Right renal cortex interstitium (tissue), 3 donors: ENCODE measurements at places on chromosomes 6 and 20.

DNA sequence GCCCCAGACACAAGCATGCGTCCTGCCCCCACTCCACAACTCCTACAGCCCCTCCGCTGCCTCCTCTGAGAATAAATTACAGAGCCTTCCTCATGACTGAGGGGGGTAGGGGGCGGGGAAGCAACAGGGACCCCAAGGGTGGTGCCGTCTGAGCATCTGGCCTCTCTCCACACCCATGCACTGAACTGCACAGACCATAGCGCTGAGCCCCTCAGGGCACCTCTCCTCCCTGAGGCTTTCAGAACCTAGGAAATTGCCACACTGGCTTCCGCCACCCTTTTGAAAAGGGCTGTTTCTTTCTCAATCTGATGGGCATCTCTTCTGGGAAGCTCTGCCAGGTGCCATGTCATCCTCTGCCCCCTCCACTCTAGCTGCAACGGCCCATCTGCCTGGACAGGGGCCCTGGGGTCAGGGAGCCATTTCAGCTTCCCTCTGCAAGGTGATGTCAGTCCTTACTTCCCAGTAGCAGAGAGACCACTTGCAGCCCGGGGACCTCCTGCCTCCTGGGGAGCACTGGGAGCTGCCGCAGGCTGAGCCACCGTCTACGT, 2.5 kb downstream of the CST7 start:
- no peak for DNase-seq

GRCh38 chr6:5378331-5378730, 117.0 kb downstream of the FARS2 start:
- no peak for DNase-seq

- DNase-seq, result no peak
These were observed 28.5 kb downstream of the C6orf15 start for GRCh38 chr6:31083742-31084354.

- no peak for DNase-seq
These were observed 43.1 kb downstream of the SUN5 start for GRCh38 chr20:32960849-32961731.

DNA sequence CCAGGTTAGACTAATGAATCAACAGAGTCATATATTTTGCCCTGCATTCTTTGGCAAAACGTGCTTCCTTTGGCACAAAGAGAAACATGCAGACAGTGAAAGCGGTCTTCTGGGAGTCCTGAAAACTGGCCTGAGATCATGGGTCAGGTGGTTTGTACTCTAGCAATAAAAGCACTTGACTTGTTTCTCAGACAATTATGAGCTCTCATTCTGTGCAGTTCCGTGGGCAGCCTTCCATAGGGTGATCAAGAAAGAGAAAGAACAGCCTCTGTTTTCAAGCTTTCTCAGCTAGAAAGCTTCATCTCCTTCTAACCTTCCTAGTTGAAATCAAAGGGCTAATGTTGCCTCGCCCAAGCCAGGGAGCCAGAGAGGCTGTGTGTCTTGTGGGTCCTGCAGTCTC, 62.7 kb upstream of the ISM1 start:
- no peak for DNase-seq

GRCh38 chr6:109008537-109009235, 86.0 kb downstream of the SESN1 start:
- peak; percentile 51 for DNase-seq

DNA sequence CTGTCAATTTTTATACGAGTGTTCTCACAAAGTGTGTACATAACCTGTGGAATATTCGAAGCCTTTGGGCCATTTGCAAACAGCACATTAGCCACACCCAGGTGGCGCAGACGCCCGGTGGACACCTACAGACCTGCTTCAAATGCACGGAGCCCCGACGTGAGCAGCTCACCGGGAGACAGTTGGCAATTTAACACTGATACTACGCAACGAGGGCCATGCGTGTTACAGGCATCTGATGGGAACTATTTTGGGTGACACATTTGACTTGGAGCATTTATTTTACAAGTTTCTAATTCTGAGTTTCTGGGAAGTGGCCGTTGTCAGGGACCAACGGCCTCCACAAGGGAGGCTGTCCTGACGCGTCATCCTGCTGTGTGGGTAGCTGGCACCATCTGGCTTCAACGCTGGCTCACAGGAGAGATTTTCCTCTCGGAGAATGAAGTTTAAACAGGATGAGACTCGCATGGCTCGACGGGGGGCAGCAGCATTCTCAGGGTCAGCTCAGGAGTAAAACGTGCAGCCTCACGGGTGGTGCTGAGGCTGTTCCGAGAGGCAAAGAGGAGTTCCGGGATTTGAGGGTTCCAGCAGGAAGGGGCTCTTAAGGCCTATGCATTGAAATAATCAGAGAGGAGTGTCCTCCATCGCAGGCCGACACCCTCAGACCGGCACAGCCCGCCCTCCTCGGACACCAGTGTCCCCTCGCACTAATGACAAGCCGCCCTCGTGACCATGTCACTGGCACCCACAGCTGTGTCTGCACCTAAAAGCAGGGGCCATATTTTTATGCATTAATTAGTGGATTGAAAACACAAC, 207.4 kb downstream of the DLL1 start:
- DNase-seq, result no peak

DNA sequence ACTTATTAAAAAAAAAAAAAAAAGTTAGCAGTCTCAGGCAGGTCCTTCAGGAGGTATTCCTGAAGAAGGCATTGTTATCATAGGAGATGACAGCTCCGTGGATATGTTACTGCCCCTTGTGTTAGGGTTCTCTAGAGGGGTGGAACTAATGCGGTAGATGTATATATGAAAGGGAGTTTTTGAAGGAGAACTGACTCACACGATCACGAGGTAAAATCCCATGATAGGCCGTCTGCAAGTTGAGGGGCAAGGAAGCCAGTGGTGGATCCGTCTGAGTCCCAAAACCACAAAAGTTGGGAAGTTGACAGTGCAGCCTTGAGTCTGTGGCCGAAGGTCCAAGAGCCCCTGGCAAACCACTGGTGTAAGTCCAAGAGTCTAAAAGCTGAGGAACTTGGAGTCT, 103.4 kb downstream of the TULP4 start:
- DNase-seq, result no peak

DNA sequence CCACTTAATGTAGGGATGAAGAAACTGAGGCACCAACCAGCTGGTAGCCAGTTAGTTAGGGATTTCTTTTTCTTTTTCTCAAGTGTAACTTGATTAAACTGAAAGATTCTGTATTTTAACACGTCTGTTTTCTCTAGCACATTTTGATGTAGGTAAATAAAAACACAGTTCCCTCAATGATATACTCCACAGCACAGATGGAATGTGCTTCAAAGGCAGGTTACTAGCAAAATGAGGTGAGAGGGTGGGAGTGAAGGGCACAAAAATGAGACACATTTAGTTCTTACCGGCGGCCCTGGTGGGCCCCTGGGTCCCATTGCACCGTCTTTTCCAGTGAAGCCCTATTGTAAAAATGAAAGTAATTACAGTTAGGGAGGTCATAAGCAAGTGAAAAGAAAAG, 108.9 kb downstream of the COL12A1 start:
- no peak for DNase-seq

DNA sequence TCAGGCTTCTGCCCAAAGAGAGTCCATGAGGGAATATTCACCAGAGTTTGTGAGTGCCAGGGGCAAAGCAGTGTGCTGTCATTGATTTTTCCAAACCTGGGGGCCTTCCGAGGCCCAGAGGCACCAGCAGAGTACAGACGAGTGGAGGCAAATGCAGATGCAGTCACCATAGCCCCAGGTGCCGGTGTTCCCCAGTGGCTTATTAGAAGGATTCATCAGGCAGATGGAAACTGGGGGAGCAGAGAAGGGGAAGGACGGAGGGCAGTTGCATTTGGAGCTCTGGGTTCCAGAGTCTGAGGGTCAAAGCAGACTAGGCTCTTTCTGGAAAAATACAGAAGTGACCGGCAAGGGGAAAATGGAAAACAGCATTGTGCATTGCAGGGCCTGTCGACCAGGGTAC, 184.2 kb downstream of the ANKRD60 start:
- DNase-seq, result no peak

DNA sequence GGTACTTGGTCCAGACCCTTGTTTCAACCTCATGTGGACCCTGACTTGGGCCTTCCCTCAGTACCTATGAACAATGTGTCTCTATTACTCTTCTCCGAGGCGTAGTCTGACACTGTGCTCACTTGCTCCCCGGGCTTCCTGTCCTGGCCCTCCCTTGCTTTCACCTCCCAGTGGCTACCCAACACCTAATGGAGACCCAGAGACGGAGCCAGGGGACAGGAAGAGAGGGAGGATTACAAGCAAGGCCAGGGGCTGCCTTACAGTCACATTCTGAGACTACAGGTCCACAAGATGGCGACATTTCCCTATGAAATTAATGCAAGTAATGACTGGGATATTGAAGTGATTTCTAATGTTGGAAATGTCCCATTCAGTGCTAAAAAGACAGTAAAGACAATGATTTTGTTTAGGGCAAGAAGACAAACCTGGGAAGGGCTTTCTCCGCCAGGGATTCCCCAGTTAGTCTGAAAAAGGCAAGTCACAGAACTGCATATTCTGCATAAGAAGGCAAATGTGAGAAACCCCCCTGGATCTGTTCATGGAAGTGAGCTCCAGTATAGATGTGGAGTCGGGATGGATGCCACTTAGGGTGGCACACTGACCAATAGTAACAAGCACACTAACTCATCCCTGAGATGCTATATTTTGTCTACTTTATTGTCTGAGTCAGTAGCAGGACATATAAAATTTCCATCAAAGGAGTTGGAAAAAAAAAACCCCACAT, 44.0 kb upstream of the ZBTB24 start:
- peak; percentile 58 for DNase-seq
